ENCODE measurements at places on chromosomes 13 and 19. TPM values are rescaled to one million over a fixed set of nuclear protein-coding genes. Genes with fewer than 3 reads are reported as not detected.

The GFY gene
- total RNA-seq = not detected

The SERPINE3 gene
- total RNA-seq = not detected

The MUC16 gene
- not detected for total RNA-seq

The ZNF534 gene
- not detected for total RNA-seq

The ACP7 gene
- 0.57 TPM for total RNA-seq

The KLK4 gene
- total RNA-seq = not detected

Data from Daoy (cell line).